SJSA1 (cell line): ENCODE measurements at places on chromosomes 11 and 22.

- no peak for DNase-seq
These were observed 43.9 kb upstream of the FAT3 start for GRCh38 chr11:92180664-92181251.

- DNase-seq: no peak
These were observed 10.0 kb downstream of the LGR4 start for GRCh38 chr11:27462543-27462942.

DNA sequence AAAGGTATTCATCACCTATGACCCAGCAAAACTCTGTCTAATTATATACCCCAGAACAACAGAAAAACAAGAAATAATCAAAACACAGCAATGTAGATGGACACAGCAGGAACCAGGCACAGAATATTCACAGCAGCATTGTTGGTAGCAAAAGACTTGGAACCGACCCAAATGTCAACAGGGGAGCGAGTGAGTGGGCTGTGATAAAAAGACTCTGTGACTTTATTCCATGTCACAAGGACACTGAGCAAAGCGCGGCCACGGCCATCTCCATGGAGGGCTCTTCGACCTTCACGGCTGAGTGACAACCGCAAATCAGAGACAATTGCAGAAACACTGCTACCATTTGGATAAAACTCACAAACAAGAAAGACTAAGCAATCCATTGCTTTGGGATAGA is 1373.1 kb downstream of the TBC1D22A start:
- DNase-seq: peak; percentile 23

- no peak for DNase-seq
These were observed 90.8 kb downstream of the RNF169 start for GRCh38 chr11:74839446-74839845.

- no peak for DNase-seq
These were observed 93.7 kb downstream of the MICAL3 start for GRCh38 chr22:17930455-17931313.

GRCh38 chr11:3644817-3645235 is at the start of gene ART1:
Gene ART1 (plus strand): TSS chr11:3645128. CDS start chr11:3659214, 14,086 bp downstream.
- DNase-seq: no peak

DNA sequence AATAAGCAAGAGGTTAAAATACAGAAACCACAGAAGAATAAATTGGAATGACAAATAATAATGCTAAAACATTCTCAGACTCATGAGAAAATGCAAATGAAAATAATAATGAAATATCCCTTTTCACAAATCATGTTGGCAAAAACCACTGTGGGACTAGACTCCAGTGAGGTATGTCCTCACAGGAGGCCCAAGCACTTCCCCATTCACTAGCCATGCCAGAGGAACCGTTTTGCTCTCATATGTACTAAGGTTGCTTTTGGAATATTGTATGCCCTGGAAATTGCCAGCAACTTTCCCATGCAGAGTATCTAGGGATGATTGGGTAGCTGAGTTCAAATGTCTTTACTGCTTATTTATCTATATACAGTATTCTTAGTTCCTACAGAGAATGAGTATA is 106.2 kb upstream of the CHORDC1 start:
- no peak for DNase-seq

- no peak for DNase-seq
These were observed 15.4 kb downstream of the MORC2 start for GRCh38 chr22:30953206-30953605.

- DNase-seq: no peak
These were observed 8.3 kb downstream of the CD81 start for GRCh38 chr11:2385156-2386151.

DNA sequence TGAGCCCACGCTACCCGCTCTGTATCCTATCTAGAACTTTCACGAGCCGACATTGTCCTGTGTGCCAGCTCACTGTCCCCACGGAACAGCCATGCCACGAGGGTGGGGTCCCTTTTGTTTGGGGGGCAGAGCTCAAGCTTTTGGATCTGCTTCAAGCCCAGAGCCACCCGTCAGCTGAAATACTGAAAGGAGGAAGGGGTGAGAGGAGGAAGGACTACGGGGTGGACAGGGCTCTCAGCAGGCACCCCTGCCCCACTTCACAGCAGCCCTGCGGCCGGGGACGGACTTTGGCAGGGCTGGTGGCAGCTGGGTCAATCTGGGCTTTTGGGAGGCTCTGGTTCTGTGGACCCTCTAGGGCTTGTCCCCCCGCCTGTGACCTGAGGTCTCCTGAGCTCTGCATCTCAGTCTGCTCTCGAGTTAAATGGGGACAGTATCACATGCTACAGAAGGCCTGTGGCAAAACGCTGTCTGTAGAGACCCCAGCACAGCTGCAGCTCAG is 30.0 kb upstream of the MUC5AC start:
- DNase-seq: no peak

DNA sequence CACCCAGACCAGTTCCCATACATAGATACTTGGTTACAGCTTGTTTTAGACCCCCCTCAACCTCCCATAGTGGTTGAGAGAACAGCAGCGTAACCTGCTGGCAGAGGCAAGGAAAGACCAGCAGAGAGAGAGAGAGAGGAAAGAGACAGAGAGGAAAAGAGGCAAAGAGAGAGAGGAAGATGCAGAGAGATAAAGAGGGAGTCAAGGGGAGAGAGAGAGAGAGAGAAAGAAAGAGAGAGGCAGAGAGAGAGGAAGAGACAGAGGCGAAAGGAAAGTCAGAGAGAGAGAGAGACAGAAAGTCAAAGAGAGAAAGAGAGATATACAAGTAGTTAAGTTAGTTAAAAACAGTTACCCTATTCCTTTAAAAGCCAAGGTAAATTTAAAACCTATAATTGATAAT is 52.5 kb downstream of the NEU3 start:
- no peak for DNase-seq

DNA sequence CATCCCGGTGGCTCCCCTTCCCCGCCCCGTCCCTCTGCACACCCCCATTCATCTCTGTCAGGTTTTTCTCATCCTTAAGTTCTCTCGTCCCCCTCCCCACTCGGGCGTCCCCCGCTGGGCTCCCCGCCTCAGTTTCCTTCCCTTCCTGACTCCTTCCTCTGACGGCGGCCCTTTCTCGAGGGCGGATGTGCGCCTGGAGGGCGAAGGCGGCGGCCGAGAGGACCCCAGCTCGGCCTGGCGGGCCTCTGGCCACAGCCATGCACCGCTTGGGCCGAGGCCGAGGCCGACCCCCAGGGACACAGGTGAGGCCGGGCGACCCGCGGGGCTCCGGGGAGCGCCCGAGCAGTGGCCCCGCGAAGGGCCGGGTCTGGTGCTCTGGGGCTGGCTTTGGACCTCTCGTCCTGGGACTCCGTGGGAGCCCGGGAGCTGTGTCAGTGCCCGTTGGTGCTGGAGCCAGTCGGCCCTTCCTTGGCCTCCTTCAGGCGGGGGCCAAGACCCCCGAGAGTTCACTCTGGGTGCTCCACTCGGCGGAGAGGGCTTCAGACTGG is 2.9 kb downstream of the PHLDB1 start:
- DNase-seq: no peak

DNA sequence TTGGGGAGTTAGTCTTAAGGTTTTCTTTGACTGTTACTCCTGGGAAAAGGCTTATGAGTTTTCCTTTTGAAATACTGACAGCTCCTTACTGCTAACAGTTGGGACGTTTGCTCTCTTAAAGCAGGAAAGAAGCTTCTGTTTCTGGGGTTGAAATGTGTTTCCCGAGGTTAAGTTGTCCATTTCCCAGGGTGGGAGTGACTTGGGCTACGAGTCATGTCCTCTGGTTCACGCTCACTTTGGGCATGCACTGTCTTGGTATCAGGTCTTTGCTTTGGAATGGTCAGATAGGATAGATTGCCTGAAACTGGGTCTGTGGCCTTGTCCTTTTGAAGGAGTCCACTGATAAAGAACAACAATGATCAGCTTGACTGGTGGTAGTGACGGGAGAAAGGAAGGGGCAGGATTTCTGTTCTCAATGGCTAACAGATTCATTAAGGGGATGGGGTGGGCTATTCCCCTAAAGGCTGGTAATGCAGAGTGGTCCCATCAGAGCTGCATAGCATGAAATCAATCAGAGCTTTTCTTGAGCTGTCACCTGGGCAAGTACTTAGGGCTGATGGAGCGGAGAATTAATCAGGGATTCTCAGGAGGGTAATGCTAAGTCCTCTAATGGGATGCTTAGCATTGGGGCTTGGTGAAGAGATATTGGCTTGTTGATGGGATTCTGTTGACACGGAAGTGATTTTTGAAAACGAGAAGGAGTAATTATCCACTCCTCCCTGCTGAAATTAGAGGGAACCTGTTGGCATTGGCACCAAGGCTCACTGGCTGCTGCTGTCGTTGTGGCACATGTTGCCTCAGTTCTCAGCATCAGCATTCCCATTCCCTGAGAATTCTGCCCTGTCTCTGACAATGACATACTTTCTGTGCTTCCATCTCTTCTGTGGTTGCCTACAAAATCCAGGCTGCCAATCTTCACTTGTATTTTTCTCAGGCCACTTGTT is 81.6 kb downstream of the TEAD1 start:
- DNase-seq: no peak

DNA sequence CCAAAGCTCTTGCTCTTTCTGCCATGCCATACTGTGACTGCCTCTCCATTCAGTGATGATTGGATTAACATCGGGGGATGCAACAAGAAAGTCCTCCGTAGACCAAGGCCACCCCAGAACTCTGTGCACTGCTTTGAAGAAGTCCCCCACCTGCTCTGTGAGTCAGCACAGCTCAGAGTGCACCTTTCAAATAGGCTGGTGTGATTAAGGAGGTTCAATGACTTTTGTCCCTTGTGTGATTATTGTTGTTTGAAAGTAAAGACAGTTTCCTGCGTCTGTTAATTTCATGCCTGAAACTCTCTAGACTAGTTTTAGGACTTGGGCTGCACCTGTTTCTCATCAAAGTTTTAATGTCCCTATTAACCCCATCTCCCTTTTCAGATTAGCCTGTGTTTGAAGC is 33.0 kb upstream of the DBX1 start:
- no peak for DNase-seq

GRCh38 chr11:59197991-59198390 is 14.7 kb downstream of the MPEG1 start:
- peak; percentile 99 for DNase-seq

GRCh38 chr11:122808478-122808869 is 29.8 kb upstream of the CRTAM start:
- DNase-seq: no peak

DNA sequence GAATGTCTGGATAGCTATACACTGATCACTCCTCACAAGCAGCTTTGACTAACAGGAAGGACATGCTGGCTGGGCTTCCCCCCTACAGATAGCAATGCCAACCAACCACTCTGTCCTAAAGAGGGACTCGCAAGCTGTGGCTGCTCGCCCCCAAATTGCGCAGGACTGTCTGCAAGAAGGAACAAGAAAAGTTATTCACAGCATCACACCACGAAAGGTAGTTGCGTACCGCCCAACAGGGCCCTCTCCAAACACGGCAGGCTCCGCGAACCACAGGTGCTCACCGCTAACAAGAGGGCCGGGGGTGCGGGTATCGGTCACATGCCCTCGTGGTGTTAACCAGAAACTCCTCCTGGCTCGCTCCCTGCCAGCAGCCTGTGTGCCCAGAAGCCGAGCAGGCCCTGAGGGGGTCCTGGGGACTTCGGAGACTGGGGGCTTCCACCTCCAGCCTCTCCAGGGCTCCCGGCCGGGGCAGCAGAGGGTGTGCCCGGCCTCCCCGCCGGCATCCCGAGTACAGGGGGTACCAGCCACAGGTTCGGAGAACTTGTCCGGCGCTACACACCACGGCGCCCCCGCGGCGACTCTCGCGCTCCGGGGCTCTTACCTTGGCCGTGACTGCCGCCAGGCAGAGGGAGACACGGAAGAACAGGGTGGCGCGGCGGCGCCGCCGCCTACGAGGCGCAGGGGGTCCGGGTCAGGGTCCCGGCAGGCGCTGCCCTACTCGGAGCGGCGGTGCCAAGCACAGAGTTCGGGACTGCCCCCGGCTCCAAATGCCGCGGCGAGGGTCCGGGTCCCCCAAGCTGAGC is 682 bp downstream of the LARGE1 start:
- DNase-seq: peak; percentile 45

DNA sequence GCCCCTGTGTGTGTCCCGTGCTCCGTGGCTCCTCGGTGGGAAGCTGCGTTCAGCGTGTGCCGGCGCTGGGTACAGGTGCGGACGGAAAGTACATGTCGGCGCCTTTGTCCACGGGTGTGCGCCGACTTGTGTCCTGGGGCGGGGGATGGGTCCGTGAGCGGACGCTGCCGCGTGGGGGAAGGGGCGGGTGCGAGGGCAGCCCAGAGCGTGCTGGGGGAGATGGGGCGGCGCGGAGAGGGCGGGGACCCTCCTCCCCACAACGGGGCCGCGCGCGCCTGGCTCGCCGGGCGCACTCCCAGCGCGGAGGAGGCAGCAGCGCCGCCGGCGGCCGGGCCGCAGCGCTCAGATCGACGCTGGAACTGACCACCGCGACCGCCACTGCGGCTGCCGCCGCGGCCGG is 33.6 kb upstream of the RELT start:
- DNase-seq: no peak

GRCh38 chr11:88359541-88359940 is 22.0 kb upstream of the CTSC start:
- DNase-seq: no peak

- DNase-seq: no peak
These were observed 732.9 kb downstream of the NELL1 start for GRCh38 chr11:21402274-21402673.

DNA sequence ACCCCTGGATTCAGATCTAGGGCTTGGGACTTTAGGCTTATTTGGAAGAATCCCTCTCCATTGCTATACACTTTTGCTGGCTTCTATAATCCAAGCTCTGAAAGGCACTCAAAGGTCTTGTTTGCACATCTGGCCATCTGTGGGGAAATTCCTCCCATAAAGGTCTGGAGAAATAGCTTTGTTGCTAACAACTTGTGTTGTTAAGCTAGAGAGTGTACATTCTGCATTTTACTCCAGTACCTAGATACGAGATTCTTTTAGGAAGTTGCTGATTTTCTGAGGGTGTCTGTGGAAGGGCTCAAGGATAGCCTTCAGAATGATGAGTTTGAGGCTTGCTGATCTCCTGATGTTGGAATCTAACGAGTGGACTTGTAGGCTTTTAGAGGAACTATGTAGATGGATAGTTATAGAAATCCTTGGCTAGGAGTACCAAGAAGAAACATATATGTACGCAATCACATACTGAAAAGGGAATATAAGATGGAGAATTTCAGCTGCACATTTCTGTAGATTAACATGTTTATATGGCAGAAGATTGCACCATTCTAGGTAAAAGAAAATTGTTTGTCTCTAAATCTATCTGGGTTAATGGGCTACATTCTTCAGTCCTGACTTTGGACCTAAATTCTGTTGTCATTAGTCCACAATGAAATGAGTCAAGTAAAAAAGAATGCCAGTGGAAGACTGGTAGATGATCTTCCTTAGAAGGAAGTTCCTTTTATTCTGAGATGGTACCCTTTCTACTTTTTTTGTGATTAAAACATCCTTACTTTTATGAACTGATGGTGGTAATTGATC is 51.0 kb downstream of the UBASH3B start:
- DNase-seq: no peak

- no peak for DNase-seq
These were observed 74.8 kb upstream of the SLC22A12 start for GRCh38 chr11:64516226-64516625.

- DNase-seq: no peak
These were observed 75.6 kb downstream of the BLID start for GRCh38 chr11:122040464-122040863.

GRCh38 chr11:83166193-83166866 is 9.4 kb downstream of the PCF11 start:
- DNase-seq: no peak
